ENCODE measurements at places on chromosomes 6 and 20.

DNA sequence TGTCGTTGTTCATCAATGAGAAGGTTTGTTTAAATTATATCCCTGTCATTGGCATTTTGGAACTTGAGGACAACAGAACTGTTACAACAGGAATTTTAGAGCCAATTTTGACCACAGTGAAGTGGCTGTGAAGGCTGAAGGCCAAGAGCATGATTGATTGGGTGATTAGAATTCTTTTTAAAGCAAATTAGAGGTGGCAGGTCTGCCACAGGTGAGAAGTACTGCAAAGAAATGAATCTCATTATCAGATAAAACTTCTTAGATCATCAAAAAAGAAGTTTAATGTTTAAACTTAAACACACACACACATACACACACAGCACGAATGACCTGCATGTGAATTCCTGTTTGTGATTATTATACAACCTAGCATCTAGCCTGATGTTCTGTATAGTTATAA is 32.4 kb downstream of the FARS2 start:
- no peak for DNase-seq

GRCh38 chr6:27874016-27874415 is 38.2 kb downstream of the OR2B2 start:
- no peak for DNase-seq

DNA sequence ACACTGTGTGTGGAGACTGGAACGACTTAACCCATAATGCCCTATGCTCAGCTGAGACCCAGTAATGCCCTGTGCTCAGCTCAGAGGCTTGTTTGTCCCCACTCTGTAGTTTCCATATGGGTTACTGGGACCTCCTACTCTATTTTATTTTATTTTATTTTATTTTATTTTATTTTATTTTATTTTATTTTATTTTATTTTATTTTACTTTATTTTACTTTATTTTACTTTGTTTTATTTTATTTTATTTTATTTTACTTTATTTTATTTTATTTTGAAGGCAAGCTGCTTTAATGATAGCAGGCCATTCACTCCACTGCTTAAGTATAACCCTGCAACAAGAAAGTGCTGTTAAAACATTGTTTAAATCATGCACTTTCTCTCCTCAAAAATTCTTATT is 603.4 kb upstream of the JAG1 start:
- DNase-seq, result no peak

DNA sequence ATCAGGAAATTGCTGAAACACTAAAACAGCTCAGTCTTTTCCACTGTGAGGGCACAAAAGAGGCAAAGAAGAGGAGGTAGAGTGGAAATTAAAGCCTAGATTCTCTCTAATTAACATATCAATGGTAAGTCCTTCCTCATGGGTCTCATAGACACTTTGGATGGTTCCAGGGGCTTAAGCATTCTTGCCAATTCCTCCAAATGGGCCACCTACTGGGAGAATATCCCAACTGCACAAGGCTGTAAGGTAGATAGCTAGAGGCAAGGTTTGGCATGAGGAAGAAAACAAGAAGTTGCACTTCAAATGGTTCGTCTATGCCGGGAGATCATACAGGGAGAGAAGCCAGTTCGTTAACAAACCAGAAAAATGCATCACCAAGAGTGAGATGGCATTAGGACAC is 107.6 kb upstream of the KHDRBS2 start:
- no peak for DNase-seq

GRCh38 chr20:47360297-47361056 is 4.0 kb upstream of the ZMYND8 start:
- no peak for DNase-seq

- no peak for DNase-seq
Measured at GRCh38 chr20:15927893-15928650, 645.2 kb downstream of the KIF16B start.

- no peak for DNase-seq
Measured at GRCh38 chr20:51739722-51740249, 28.4 kb downstream of the ATP9A start.

Measured in activated CD4-positive, alpha-beta T cell treated with anti-CD3 and anti-CD28 coated beads, Interleukin-2, Interleukin-4, amounts not matched to agents 100 ng/mL and 50 ng/mL, durations not matched to agents 16 hours and 8 hours (primary cell).